ENCODE measurements at places on chromosomes 13 and 19.

- DNase-seq, result peak; percentile 26
Measured at GRCh38 chr13:59112221-59112718, 1051.5 kb downstream of the DIAPH3 start.

DNA sequence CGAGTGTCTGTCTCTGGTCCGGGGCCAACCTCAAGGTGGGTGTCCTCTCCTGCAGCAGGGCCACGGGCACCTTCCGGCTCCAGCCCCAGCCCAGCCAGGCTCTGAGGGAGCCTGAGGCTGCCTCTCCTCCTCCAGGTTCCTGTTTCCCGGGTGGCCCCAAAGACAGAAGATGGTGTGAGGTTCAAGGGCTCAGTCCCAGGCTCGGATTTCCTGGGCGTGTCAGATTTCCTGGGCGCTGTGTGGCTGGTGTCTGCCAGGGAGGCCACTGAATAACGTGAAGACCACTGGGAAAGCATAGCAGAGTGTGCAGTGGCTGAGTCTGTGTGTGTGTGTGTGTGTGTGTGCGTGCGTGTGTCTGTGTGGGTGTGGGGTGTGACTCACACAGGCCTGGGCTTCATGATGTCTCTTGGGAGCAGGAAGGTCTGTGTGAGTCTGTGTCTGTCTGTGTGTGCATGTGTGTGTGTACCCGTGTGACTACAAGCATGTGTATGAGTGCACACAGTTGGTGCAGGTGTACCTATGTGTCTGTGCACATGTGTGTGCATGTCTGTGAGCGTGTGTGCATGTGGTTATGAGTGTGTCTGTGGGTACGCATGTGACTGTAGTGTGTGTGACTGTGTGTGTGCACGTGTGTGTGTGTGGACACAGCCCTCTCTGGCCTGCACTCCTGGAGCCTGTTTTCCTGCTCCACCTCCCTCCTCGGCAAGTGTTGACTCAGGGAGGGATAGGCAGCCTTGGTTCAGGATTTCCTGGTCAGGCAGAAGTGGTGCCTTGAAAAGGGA is 28.3 kb downstream of the CEBPA start:
- peak; percentile 91 for DNase-seq

GRCh38 chr13:86563308-86563707 is 764.1 kb upstream of the SLITRK6 start:
- DNase-seq, result peak; percentile 29

GRCh38 chr13:57935965-57936364 is 304.4 kb downstream of the PCDH17 start:
- no peak for DNase-seq

DNA sequence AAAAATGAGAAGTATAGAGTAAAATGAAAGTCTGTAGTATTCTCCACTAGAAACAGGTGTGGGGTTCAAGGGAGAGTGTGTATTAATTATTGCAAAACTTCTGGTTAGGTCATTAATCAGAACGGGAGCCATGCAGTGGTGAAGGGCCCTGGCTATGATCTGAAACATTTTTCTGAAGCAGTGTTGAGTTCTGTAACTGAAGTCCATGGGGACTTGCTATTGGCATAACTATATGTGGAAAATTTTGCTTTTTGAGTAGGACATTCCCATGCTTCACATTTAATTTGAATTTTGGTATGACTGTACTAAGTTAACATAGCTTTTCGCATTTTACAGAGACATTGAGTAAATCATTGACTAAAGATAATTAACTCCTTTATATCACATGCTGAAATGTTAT is 67.5 kb downstream of the LRCH1 start:
- no peak for DNase-seq

DNA sequence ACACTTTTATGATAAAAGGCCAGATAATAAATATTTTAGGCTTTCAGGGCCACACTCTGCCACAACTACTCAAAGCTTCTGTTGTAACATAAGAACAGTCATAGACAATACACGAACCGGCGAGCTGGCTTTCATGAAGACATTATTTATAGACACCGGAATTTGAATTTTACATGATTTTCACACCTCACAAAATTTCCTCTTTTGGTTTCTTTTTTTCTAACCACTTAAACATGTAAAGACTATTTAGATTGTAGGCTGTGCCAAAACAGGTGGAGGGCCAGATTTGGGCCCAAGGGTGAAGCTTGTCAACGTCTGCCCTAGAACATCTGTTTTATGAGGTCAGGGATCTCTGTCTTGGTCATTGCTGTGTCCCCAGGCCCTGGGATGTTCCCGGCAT is 29.7 kb upstream of the FXYD3 start:
- DNase-seq, result no peak

DNA sequence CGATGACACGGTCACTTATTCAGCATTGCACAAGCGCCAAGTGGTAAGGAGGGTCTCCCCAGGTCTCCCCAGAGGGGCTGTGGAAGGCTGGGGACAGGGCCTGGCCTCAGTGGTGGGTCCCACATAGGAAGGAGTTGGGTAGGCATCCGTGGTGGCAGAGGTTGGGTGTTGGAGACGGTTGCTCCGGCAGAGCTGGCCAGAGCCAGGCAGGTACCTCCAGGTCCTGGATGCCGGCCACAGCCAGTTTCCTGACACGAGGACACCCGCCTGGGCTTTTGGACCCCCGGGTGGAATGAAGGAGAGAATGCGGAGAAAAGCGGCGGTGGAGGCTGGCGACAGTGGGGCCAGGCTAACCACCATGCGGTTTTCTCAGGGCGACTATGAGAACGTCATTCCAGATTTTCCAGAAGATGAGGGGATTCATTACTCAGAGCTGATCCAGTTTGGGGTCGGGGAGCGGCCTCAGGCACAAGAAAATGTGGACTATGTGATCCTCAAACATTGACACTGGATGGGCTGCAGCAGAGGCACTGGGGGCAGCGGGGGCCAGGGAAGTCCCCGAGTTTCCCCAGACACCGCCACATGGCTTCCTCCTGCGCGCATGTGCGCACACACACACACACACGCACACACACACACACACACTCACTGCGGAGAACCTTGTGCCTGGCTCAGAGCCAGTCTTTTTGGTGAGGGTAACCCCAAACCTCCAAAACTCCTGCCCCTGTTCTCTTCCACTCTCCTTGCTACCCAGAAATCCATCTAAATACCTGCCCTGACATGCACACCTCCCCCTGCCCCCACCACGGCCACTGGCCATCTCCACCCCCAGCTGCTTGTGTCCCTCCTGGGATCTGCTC is 1.3 kb upstream of the FFAR1 start:
- DNase-seq, result no peak

GRCh38 chr19:55255618-55256423 is 3.0 kb downstream of the PPP6R1 start:
- DNase-seq, result no peak

DNA sequence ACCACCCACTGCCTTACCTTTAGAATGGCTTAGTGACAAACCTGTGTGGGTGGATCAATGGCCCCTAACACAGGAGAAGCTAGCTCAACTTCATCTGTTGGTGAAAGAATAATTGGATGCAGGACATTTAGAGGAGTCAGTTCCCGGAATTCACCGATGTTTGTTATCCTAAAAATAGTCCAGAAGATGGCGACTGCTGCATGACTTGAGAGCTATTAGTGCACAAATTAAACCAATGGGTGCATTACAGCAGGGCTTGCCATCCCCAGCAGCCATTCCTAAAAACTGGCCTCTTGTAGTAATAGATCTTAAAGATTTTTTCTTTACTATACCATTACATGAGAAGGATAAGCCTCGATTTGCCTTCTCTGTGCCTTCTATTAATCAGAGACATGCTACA is 46.8 kb upstream of the ZNF726 start:
- DNase-seq, result peak; percentile 15

Data from GM03348 (cell line).